CD14-positive monocyte (primary cell): ENCODE measurements at places on chromosomes 6 and 20.

DNA sequence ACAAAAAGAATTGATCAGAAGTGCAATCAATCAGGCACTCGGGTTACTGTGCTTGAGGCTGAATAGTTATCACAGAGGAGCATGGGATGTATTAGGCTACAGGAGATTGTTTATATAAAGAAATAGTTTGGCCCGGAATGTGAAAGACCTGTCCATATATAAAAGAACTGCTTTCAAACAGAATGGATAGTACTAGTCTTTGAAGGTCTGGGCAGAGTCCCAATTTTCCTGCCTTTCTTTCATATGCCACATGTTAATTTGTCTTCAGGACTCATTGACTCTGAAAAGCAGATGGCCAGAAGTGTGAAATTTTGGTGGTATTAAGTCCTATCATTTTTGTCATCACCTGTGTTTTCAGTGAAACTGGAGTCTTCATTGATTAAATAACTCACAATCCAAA, 314.5 kb downstream of the EYA4 start:
- no peak for DNase-seq

DNA sequence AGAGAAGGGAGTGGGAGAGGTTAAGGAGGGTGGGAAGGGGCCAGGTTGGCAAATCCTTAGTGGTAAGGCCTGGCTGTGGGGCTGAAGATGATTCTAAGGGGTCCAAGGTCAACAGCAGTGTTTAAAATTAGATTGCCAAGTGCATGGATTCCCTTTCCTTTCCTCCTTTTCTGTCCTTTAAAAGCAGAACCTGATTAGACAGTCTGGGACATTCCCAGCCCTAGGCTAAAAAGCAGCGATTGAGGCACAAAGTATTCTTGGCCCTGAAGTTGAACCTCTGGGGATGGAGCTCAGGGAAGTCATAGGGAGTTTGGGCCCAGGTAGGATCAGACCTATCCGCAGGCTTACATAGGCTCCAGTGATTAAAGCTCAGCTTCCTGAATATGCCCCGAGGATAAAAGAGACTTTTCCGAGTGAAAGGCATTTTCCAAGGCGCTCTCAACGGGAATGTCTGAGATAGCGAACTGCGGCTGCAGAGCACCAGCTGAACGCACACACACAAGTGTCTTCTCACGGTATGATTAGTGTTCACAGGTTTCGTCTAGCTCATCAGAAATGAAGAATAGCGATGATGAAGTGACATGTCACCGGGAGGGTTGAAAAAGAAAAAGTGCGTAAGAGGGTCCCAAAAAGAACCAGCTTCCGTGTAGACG, 787 bp upstream of the CARMIL1 start:
- DNase-seq: no peak

DNA sequence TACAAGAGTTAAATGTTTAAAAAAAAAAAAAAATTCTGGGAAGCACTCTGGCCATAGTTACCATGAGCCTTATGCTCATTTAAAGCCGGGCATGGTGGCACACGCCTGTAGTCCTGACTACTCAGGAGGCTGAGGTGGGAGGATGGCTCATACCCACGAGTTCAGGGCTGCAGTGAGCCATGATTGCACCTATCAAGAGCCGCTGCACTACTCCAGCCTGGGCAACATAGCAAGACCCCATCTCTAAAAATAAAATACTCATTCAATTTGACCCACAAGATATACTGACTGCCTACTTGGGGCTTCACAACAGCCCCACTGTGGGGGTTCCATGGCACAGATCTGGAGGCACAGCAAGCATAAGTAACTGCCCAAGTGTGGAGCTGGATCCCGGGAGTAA, 112.0 kb upstream of the NFATC2 start:
- no peak for DNase-seq

GRCh38 chr6:134015719-134016557, 36.5 kb downstream of the SLC2A12 start:
- no peak for DNase-seq

GRCh38 chr6:66291905-66292304, 584.9 kb upstream of the EYS start:
- DNase-seq: no peak

GRCh38 chr20:53971096-53971683, 99.2 kb downstream of the BCAS1 start:
- no peak for DNase-seq
